ENCODE measurements at places on chromosomes 2 and 18.

- DNase-seq, result peak; percentile 81
Observed at GRCh38 chr2:12169721-12170120, 423.3 kb downstream of the LPIN1 start.

DNA sequence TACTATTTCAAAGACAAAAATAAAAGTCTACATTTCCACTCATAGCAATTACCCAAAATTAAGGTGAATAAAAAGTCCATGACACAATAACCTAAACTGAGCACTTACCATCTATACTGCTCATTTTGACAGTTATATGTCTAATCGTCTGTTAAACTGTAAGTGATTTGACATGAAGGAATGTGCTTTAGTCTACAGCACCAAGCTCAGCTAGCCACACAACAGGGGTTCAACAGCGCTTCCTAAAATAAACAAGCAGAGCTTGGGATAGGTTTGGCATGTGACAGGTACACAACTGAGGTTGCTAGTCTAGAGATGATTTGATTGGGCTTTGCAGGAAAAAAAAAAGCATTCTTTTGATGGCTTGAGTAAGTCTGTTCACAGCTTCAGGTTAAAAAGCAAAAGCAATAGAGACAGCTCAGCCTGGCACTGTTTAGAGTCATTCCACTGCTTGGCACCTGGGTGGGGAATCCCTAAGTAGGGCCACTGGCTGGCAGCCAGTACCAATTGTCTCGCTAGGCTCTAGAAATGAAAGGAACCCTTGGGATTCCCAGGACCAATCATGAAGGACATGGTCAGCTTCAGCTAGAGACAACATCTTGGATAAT, 78.6 kb downstream of the BARD1 start:
- DNase-seq, result no peak

DNA sequence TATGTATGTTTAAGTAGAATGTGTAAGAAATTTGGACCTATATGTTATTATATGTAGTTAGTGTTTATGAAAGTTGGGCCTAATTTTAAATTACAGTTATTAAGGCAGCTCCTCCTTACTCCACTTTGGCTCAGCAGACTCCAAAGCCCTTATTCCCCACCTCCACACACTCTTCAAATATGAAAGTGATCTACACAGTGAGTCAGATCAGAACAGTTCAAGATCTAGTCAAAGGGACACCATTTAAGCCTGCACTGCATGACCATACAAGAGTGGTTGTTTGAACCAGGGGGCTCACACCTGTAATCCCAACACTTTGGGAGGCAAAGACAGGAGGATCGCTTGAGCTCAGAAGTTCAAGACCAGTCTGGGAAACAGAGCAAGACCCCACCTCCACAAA, 21.2 kb upstream of the PMAIP1 start:
- DNase-seq, result peak; percentile 29

GRCh38 chr2:38010995-38011394, 65.0 kb downstream of the CYP1B1 start:
- no peak for DNase-seq

DNA sequence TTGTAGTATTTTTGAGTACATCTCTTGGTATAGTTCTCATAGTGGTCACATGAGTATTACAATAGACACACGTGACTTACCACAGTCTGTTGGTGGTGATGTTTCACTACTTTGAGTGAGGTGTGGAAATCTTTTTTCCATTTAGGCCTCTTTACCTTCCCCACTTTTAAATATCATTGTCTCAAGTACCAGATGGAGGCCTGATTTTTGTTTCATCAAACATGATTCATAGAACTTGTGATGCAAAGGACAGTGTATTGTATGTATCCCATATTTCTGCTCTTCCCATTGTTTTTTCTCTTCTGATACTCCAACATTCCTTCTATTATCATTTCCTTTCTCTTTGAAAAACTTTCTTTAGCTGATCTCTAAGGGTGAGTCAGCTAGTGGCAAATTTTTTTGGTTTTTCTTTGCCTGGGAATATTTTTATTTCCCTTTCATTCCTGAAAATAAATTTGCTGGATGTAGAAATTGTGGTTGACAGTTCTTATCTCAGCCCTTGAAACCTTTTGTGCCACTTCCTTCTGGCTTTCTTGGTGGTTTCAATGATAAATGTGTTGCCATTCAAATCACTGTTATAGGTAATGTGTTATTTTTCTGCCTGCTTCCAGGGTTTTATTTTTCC, 32.8 kb downstream of the RFX8 start:
- DNase-seq, result peak; percentile 51

Data from inflammatory macrophage treated with lipopolysaccharide for 1 hour (primary cell).